ENCODE measurements at places on chromosomes 16 and 17. TPM values are rescaled to one million over a fixed set of nuclear protein-coding genes. Genes with fewer than 3 reads are reported as not detected.

The HBA1 gene
- total RNA-seq = 585 TPM

GRCh38 chr16:55155815-55156214 lies 168.2 kb upstream of the IRX6 start:
- DNase-seq = no peak

DNA sequence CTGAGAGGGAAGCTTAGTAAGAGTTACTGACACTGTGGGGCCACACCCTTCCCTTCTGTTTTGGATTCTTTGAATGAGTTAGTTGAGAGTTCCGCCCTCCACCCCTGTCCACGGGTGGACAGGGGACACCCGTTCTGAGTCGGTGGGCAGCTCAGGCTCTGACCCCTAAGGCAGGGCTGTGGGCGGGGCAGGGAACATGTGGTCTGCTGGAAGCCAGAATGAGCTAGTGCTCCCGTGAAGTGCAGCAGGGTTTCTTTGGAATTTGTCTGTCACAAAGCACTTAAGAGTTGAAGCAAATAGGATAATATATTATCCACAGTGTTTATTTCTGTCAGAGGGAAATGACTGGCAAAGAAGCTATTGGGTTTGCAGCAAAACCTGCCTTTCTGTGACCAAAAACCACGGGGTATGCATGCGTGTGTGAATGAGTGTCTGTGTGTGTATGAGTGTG lies 90.1 kb downstream of the CLEC16A start:
- peak; percentile 58 for DNase-seq

DNA sequence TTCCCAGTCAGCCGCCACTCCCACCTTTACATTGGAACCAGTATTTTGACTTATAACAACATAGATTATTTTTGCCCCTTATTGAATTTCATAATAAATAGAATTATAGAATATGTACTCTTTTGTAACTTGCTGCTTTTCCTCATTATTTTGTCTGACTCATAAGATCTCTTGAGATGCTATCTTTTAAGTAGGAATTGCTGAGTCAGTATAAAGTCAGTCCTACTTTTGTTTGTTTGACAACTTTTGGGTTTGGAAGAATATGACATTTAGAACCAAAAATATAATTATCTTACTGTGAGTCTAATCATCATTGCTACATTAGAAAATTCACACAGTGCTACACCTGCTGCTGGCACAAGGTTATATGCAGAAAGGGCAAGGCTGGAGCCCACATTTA lies 69.7 kb downstream of the STXBP4 start:
- no peak for DNase-seq

GRCh38 chr16:7914748-7915147 lies 582.1 kb downstream of the RBFOX1 start:
- DNase-seq = no peak

Data from ascending aorta (tissue), 2 donors.